ENCODE measurements at places on chromosomes 13 and 19. TPM values are rescaled to one million over a fixed set of nuclear protein-coding genes. Genes with fewer than 3 reads are reported as not detected.
A peak's percentile ranks its signal among the peaks of the same experiment; 100 is the strongest.

DNA sequence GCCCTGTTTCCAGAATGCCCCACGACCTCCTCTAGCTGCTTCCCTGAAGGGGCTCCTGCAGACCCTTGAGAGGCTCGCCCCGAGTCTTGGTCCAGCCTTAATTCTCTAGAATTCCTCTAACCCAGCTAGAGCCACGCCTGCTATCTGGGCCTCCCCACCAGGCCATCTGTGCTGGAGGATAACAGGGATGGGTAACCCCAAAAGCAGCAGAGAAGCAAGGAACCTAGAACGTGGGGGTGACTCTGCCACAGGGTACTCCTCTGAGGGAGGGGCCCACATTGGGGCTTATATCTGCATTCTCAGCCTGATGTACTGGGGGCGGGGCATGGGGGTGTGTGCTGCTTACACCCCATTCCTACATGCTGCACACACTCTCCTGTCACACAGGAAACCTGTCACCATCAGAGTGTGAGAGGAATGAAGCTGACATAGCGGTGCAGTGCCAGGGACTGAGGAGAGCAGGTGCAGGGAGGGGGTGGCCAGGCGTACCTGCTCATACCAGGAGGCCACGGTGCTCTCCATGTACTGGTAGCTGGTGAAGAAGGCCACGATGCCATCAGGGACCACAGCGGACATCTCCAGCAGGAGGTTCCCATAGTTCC is 13.8 kb downstream of the KLC3 start:
- no peaks in the 10 kb centered on the region for H3K4me1 ChIP-seq
- no peak overlapping the region for H3K4me3 ChIP-seq
- no peak overlapping the region for H3K27ac ChIP-seq
- DNase-seq = no peak
- peaks cover 2% of the 10 kb centered on the region for H3K36me3 ChIP-seq

GRCh38 chr13:68125087-68125480 is 894.9 kb upstream of the PCDH9 start:
- no peak overlapping the region for H3K4me3 ChIP-seq
- H3K36me3 ChIP-seq = no peaks in the 10 kb centered on the region
- no peak for DNase-seq
- H3K27ac ChIP-seq = no peak overlapping the region

- H3K27me3 ChIP-seq = no peaks in the 10 kb centered on the region
- H3K36me3 ChIP-seq = peaks cover 9% of the 10 kb centered on the region
- peaks cover 11% of the 10 kb centered on the region for H3K4me1 ChIP-seq
- H3K4me3 ChIP-seq = no peak overlapping the region
- peak; percentile 41 for DNase-seq
Measured at GRCh38 chr19:10104665-10105508, 1.3 kb upstream of the PPAN start.

The SEMA6B gene
- 6.2 TPM for total RNA-seq

The LILRB4 gene
- 0.85 TPM for total RNA-seq

The ONECUT3 gene
- total RNA-seq = not detected

DNA sequence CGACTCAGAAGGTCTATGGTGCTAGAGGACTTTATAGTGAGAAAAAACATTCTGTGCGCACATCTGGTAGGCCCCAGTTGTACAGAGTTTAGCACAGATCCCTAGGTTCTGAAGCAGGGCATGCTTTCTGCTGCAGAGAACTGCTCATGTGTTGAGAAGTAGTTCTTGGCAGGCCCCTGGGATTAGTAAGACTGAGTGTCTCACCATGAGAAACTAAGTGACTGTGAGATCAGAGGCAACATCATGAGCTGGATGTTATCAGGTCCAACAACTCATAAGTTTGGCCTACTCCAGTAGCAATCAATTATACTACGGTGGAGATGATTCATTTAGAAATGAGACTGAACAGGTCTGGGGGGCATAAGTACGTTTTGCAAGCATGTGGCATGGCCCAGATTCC is 507.4 kb upstream of the KLF12 start:
- H3K36me3 ChIP-seq = no peaks in the 10 kb centered on the region
- H3K4me3 ChIP-seq = no peak overlapping the region
- no peak for DNase-seq
- H3K27me3 ChIP-seq = no peaks in the 10 kb centered on the region
- H3K4me1 ChIP-seq = no peaks in the 10 kb centered on the region
- H3K27ac ChIP-seq = no peak overlapping the region

- peaks cover 7% of the 10 kb centered on the region for H3K27me3 ChIP-seq
- H3K4me3 ChIP-seq = no peak overlapping the region
- no peaks in the 10 kb centered on the region for H3K36me3 ChIP-seq
- no peak for DNase-seq
- H3K4me1 ChIP-seq = no peaks in the 10 kb centered on the region
Measured at GRCh38 chr19:694481-695351, 536 bp downstream of the PRSS57 start.

The ZNF570 gene
- 3.2 TPM for total RNA-seq

GRCh38 chr19:55484593-55485438 is at the start of gene NAT14:
Gene NAT14 (plus strand): TSS chr19:55485188. CDS start chr19:55485709, 521 bp downstream.
- peak within 1 kb of the TSS; percentile 69 for H3K4me3 ChIP-seq
- H3K27me3 ChIP-seq = peaks cover 5% of the 10 kb centered on the region
- peaks cover 18% of the 10 kb centered on the region for H3K36me3 ChIP-seq

- DNase-seq = no peak
- H3K27me3 ChIP-seq = no peaks in the 10 kb centered on the region
- no peaks in the 10 kb centered on the region for H3K4me1 ChIP-seq
- no peak overlapping the region for H3K4me3 ChIP-seq
- no peaks in the 10 kb centered on the region for H3K36me3 ChIP-seq
- H3K27ac ChIP-seq = no peak overlapping the region
Measured at GRCh38 chr13:93375491-93375890, 148.9 kb downstream of the GPC6 start.

The LAIR1 gene
- total RNA-seq = 4.6 TPM

The GJA3 gene
- total RNA-seq = 0.06 TPM

DNA sequence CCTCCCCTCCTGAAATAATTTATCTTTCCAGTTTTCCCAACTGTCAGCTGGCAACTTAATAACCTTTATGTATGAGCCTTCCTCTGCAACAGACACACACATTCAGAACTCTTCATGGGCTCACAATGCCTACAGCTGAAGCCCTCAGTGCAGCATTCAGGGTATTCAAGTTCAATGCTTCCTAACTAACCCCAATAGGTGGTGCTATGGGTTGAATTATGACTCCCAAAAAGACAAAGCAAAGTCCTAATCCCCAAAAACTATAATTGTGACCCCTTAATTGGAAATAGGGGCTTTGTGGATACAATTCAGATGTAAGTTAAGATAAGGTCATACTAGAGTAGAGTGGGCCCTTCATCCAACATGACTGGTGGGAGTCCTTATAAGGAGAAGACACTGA is 202.2 kb downstream of the SUCLA2 start:
- H3K4me1 ChIP-seq = no peaks in the 10 kb centered on the region
- H3K27ac ChIP-seq = no peak overlapping the region
- DNase-seq = no peak
- peaks cover 3% of the 10 kb centered on the region for H3K27me3 ChIP-seq
- no peak overlapping the region for H3K4me3 ChIP-seq
- H3K36me3 ChIP-seq = no peaks in the 10 kb centered on the region

DNA sequence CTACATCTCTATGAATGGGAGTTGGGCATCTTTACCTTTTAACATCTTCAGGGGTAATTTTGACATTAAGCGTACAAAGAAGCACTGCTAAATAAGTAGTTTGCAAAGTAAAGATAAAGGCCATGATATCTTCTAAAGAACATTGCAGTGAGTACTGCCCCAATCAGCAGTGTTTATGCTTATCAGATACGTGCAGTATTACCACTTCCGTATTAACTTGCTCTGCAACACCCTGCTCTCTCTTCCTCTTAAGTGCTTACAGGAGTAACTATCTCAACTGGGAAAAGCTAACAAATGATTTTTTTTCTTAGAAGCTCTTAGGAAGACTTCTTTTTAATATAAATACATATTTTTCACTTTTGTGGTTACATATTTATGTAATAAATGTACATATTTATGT is 793.7 kb upstream of the SLC10A2 start:
- H3K27ac ChIP-seq = no peak overlapping the region
- no peaks in the 10 kb centered on the region for H3K4me1 ChIP-seq
- no peak for DNase-seq
- no peaks in the 10 kb centered on the region for H3K27me3 ChIP-seq
- H3K36me3 ChIP-seq = no peaks in the 10 kb centered on the region
- no peak overlapping the region for H3K4me3 ChIP-seq

DNA sequence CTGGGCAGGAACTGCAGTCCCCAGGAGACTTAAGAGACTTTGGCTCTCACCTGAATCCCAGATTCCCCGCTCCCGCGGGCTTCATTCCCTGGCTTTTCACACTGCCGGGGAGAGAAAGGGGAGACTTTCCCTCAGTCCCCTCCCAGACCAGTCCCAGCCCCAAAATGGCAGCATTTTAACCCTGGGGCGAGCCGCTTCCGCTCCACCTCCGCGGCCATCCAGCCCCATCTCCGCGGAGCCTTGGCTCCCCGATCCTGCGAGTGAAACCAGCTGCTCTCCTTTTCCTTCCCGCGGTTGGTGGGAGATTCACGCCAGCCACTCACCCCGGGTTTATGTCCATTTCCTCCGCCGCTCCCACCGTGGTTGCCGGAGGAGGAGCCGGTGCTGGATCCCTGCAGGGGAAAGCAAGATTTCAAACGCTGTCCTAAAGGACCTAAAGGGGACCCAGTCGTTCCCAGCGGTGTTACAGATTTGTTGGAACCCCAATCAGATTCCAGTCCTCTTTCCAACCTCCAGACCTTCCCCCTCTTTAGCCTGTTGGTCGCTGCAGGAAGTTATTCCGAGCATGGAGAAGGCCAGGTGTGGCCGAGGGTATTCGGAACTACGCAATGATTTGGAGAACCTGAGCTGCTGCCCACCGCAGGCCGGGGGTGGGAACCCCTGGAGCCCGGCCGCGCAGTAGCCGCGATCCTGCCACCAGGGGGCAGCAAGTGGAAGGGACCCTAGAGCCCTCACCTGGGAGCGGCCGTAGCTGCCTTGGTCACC is 3.4 kb downstream of the DMKN start:
- H3K27ac ChIP-seq = no peak overlapping the region
- no peaks in the 10 kb centered on the region for H3K27me3 ChIP-seq

DNA sequence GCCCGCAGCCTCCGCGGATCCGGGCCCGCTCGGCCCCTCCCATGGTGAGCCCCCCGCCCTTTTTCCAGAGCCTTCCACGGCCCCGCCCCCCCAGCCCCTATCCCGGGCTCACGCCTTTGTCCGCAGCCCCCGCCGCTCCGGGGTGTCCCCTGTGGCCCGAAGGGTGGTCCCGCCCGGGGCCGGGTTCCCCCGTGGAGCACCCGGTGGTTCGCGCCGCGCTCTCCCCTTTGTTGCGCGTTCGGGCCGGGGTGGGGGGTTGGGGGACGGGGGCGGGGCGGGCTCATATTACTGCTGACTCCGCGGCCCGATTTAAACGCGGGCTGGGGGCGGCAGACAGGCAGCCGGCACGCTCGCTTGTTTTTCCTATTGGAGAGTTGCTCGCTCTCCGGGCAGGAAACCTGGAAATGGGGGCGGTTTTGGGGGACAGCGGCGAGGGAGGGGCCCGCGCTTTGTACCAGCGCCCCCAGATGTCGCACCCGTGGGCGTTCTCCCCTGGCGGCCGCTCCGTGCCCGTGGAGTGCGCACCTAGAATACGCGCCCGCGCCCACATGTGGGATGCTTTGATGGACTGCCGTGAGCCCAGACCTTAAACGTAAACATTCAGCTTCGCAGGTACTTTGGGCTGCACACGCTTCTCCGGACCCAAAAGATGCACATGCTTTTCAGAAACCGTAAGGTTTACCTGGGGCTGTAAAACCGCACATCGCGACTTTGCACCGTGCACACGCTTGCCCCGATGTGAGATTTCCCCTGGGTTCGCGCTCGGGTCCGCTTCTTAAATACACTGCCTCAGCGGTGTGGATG is 699 bp downstream of the PTOV1 start:
- H3K27ac ChIP-seq = peak overlapping the region; percentile 100
- peaks cover 3% of the 10 kb centered on the region for H3K36me3 ChIP-seq
- no peaks in the 10 kb centered on the region for H3K27me3 ChIP-seq
- H3K4me1 ChIP-seq = peaks cover 28% of the 10 kb centered on the region
- peak overlapping the region; percentile 96 for H3K4me3 ChIP-seq

The OVOL3 gene
- not detected for total RNA-seq
